ENCODE measurements at places on chromosomes 7 and 10.

GRCh38 chr10:22760025-22760424 is 45.6 kb upstream of the PIP4K2A start:
- no peak for DNase-seq

- peak; percentile 37 for DNase-seq
Observed at GRCh38 chr7:39948375-39948955, 1.6 kb upstream of the CDK13 start.

GRCh38 chr7:144470078-144470477 is 66.6 kb upstream of the NOBOX start:
- DNase-seq, result no peak

- no peak for DNase-seq
Observed at GRCh38 chr7:15751191-15751701, 64.8 kb upstream of the MEOX2 start.

GRCh38 chr10:75707080-75707840 is 275.8 kb downstream of the LRMDA start:
- DNase-seq, result no peak
